Activated CD4-positive, alpha-beta T cell treated with anti-CD3 and anti-CD28 coated beads for 36 hours (primary cell): ENCODE measurements at places on chromosomes 7 and 10. TPM values are rescaled to one million over a fixed set of nuclear protein-coding genes. Genes with fewer than 3 reads are reported as not detected.

- no peak overlapping the region for H3K27ac ChIP-seq
- H3K27me3 ChIP-seq, result no peaks in the 10 kb centered on the region
Observed at GRCh38 chr10:33074443-33074842, 116.4 kb upstream of the ITGB1 start.

DNA sequence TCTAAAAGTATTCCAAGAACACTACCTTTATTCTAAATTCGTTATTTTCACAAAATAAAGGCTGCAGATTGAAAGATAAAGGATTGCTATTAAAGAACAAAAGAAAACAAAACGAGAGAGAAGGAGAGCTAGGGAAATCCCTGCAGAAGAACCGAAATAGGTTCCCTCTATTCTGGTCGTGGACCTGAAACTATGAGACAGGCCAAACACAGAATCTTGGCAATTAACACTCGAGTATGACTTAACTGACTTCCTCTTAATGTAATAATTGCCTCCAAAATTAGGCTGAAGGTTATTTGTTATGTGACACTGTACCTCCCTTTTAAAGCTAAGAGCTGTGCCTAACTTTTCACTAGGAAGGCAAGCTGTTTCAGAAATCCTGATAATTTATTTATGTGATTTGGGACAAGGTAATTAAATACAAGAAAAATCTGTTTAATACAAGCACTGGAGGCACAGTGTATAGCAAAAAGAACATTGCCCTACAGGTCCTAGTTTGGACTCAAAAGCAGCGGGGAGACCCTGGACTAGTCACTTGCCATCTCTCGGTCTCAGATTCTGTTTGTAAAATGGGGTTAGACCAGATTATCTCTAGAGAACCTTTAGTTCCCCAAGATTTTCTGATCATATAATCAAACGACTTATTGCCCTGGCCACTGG lies 11.6 kb downstream of the NAMPT start:
- no peak for DNase-seq
- H3K4me1 ChIP-seq, result peaks cover 36% of the 10 kb centered on the region
- peaks cover 79% of the 10 kb centered on the region for H3K36me3 ChIP-seq
- peak overlapping the region; percentile 31 for H3K27ac ChIP-seq
- no peak overlapping the region for H3K4me3 ChIP-seq

DNA sequence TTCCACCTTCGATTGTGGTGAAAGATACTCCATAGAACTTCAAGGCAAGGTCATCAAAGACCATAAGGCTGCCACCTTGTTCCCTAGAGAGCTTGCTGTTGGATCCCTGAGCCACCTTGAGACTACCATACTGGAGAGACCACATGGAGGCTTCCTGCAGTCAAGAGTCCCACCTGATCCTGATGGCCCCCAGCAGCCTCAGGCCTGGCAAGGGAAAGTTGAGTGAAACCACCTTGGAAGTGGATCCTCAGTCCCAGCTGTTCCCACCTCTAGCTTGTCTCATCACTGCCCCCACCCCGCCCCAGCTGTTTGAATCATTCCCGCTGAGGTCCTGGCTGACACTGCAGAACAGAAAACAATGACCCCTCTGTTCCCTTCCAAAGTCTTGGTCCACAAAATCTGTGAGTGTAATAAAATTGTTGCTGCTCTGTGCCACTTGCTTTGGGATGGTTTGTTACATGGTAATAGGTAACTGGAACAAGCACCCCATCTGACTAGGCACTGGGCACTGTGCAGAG lies 32.0 kb downstream of the PRLHR start:
- no peak for DNase-seq
- no peak overlapping the region for H3K27ac ChIP-seq
- no peak overlapping the region for H3K4me3 ChIP-seq
- peaks cover 6% of the 10 kb centered on the region for H3K27me3 ChIP-seq

GRCh38 chr10:24453404-24453830 lies 244.5 kb downstream of the KIAA1217 start:
- H3K36me3 ChIP-seq, result no peaks in the 10 kb centered on the region
- peaks cover 39% of the 10 kb centered on the region for H3K27me3 ChIP-seq
- H3K4me3 ChIP-seq, result no peak overlapping the region
- peaks cover 12% of the 10 kb centered on the region for H3K4me1 ChIP-seq
- no peak overlapping the region for H3K27ac ChIP-seq

The SPDYE2 gene
- total RNA-seq, result not detected

GRCh38 chr7:2097492-2097891 lies 135.3 kb downstream of the MAD1L1 start:
- H3K36me3 ChIP-seq, result peaks cover 2% of the 10 kb centered on the region
- DNase-seq, result no peak
- H3K27ac ChIP-seq, result no peak overlapping the region

DNA sequence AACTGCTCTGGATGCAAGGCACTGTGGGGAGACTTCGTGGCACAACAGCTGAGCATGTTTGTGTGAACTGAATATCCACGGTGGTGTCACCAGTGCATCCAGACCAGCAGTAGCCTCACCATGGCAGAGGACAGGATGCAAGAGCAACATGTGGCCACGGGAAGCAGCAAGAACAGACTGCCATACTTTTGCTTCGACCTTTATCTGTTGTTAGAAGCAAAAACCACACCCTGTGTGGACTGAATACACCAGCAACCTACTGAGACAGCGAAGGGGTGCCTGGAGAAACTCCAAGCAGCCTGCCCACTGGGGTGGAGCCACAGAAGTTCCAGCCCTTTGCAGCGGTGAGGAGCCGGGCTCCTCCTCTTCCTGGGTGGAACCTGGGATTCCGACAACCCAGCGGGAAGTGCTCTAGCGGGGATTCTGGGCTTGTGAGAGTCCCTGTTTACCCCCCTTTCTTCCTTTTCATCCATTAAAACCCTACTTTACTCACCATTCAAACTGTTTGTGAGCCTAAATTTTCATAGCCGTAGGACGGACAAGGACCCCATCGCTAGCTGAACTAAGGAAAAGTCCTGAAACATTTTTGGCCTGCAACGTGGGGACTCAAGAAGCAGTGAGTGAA lies 584.9 kb downstream of the GRM8 start:
- H3K36me3 ChIP-seq, result no peaks in the 10 kb centered on the region
- no peak overlapping the region for H3K27ac ChIP-seq
- no peak for DNase-seq
- no peaks in the 10 kb centered on the region for H3K4me1 ChIP-seq
- H3K27me3 ChIP-seq, result no peaks in the 10 kb centered on the region

- H3K4me1 ChIP-seq, result no peaks in the 10 kb centered on the region
- peaks cover 32% of the 10 kb centered on the region for H3K36me3 ChIP-seq
- DNase-seq, result no peak
- no peak overlapping the region for H3K27ac ChIP-seq
- H3K27me3 ChIP-seq, result no peaks in the 10 kb centered on the region
Observed at GRCh38 chr10:60175441-60175971, 214.2 kb downstream of the ANK3 start.

DNA sequence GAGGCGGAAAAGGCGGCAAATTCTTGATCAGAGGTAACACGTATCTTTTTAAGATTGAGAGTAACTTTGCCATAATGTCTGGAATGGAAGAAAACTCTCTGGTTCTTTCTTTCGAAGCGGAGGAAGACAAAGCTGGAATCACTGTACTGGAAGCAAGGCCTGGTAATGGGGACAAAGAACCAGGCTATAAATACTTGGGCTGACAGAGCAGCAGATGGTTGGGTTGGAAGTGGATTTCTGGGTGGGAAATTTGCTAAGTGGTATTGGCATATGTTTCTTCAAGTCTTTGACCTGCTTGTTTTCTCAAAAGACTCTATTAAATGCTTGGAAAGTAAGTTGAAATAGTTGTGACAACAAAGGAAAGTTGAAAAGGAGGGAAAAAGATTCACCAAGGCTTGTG lies 87.3 kb upstream of the SFMBT2 start:
- H3K4me1 ChIP-seq, result peaks cover 18% of the 10 kb centered on the region
- no peak overlapping the region for H3K4me3 ChIP-seq
- no peaks in the 10 kb centered on the region for H3K27me3 ChIP-seq
- H3K36me3 ChIP-seq, result no peaks in the 10 kb centered on the region

- peak within 1 kb of the TSS; percentile 88 for H3K27ac ChIP-seq
- peaks cover 21% of the 10 kb centered on the region for H3K27me3 ChIP-seq
- H3K4me1 ChIP-seq, result peaks cover 11% of the 10 kb centered on the region
- H3K4me3 ChIP-seq, result peak within 1 kb of the TSS; percentile 79
- H3K36me3 ChIP-seq, result no peaks in the 10 kb centered on the region
Observed at GRCh38 chr10:97713339-97713825, at the start of gene MARVELD1. MARVELD1 (plus strand) TSS chr10:97713730; CDS start chr10:97713877, 147 bp downstream.

DNA sequence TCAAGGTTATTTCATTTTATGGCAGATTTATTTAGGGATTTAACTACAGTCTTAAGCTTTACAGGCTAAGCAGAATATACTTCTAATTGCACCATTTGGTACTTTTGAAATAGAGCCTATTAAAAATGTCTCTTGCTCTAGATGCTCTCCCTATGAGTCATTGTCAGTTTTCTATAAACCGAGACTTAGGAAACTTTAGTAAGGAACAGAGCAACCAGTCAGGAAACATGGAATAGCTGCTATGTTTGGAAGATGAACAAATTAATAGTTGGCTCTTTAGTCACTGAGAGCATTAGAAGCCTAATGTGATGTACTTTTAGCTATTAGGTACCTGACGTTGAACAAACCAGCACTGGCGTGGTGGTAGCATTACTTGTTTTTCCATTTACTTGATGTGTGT lies 35.3 kb downstream of the INPP5F start:
- H3K36me3 ChIP-seq, result peaks cover 4% of the 10 kb centered on the region
- no peaks in the 10 kb centered on the region for H3K27me3 ChIP-seq
- H3K27ac ChIP-seq, result no peak overlapping the region
- no peak for DNase-seq
- peaks cover 8% of the 10 kb centered on the region for H3K4me1 ChIP-seq

The GCK gene
- total RNA-seq, result 1.3 TPM

The CTAGE4 gene
- 1.2 TPM for total RNA-seq

GRCh38 chr10:1530871-1531517 lies 206.3 kb downstream of the ADARB2 start:
- no peak for DNase-seq
- H3K4me3 ChIP-seq, result no peak overlapping the region
- no peaks in the 10 kb centered on the region for H3K36me3 ChIP-seq
- peaks cover 11% of the 10 kb centered on the region for H3K27me3 ChIP-seq

DNA sequence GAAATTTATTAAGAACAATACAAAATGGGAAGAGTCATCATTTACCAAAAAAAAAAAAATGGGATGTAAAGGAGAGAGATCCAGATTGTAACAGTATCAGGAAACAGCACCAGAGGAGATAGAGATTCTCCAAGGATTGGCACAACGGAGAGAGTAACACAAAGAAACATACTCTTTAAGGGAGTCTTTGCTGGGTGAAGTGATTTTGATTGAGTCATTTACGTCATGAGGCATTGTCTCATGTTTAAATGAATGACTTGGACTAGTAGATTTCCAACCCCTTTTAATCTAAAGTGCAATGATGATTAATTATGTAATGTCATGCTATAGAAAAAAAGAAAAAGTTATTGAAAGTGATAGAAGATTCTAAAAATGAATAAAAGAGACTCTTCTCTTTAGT lies 68.8 kb downstream of the ITGB8 start:
- no peak for DNase-seq
- H3K27ac ChIP-seq, result no peak overlapping the region
- H3K27me3 ChIP-seq, result no peaks in the 10 kb centered on the region
- no peaks in the 10 kb centered on the region for H3K36me3 ChIP-seq
- no peaks in the 10 kb centered on the region for H3K4me1 ChIP-seq

The NEUROD6 gene
- total RNA-seq, result not detected

GRCh38 chr7:130945411-130945811 lies 211.4 kb upstream of the KLF14 start:
- DNase-seq, result no peak
- peak overlapping the region; percentile 88 for H3K27ac ChIP-seq
- H3K36me3 ChIP-seq, result peaks cover 77% of the 10 kb centered on the region
- peak overlapping the region; percentile 58 for H3K4me3 ChIP-seq

DNA sequence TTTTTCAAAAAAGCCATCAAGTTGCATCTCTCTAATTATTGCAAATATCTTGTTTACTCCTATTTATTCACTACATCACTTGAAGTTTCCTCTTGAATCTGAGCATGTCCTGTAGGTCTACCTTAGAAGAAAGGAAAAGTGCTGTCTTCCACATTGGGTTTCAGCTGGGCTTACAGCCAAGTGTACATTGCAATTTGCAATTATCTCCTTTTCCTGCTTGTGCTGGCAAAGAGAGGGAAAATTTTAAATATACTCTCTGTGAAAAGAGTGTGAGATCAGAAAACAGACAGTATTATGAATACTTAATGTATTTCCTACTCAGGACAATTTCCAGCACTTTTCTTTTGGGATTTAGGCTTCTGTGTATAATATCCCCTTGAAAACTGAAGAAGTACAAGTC lies 839.7 kb downstream of the CNTNAP2 start:
- no peaks in the 10 kb centered on the region for H3K36me3 ChIP-seq
- no peaks in the 10 kb centered on the region for H3K27me3 ChIP-seq
- DNase-seq, result no peak
- no peaks in the 10 kb centered on the region for H3K4me1 ChIP-seq
- no peak overlapping the region for H3K4me3 ChIP-seq

GRCh38 chr10:34058845-34059614 lies 724.6 kb upstream of the NRP1 start:
- peaks cover 2% of the 10 kb centered on the region for H3K27me3 ChIP-seq
- peaks cover 2% of the 10 kb centered on the region for H3K36me3 ChIP-seq
- no peaks in the 10 kb centered on the region for H3K4me1 ChIP-seq
- H3K27ac ChIP-seq, result no peak overlapping the region
- no peak for DNase-seq

- no peak overlapping the region for H3K27ac ChIP-seq
- no peak for DNase-seq
- no peak overlapping the region for H3K4me3 ChIP-seq
- H3K27me3 ChIP-seq, result no peaks in the 10 kb centered on the region
- no peaks in the 10 kb centered on the region for H3K36me3 ChIP-seq
- H3K4me1 ChIP-seq, result no peaks in the 10 kb centered on the region
Observed at GRCh38 chr7:45969940-45970339, 48.9 kb upstream of the IGFBP3 start.

GRCh38 chr7:65938336-65938895 lies 43.6 kb downstream of the GUSB start:
- peaks cover 2% of the 10 kb centered on the region for H3K4me1 ChIP-seq
- H3K4me3 ChIP-seq, result no peak overlapping the region
- H3K36me3 ChIP-seq, result peaks cover 29% of the 10 kb centered on the region

DNA sequence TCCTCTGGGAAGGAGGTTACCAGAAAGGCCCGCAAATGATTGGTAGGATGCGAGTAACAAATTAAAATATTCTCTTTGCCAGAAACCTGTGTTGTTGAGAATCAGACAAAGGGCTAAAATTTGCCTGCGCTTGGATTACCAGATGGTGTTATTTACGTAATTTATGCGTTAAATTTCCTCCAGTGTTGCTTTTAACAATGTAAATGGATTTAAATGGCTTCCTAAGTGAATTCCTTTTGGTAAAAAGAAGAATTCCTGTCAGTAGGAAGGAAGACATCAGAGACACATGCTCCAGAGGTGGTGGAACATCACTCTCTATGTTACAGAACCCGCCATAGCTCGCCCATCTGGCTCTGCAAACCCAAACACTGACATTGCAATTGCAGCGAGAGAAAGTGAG lies 520.6 kb downstream of the GALNT17 start:
- no peaks in the 10 kb centered on the region for H3K36me3 ChIP-seq
- no peak overlapping the region for H3K27ac ChIP-seq
- H3K4me1 ChIP-seq, result no peaks in the 10 kb centered on the region
- no peak for DNase-seq
- no peak overlapping the region for H3K4me3 ChIP-seq

GRCh38 chr10:33453081-33454025 lies 118.9 kb upstream of the NRP1 start:
- no peak overlapping the region for H3K27ac ChIP-seq
- peaks cover 11% of the 10 kb centered on the region for H3K27me3 ChIP-seq
- H3K4me1 ChIP-seq, result no peaks in the 10 kb centered on the region
- H3K36me3 ChIP-seq, result no peaks in the 10 kb centered on the region
- no peak for DNase-seq
- no peak overlapping the region for H3K4me3 ChIP-seq

The CYREN gene
- 32.6 TPM for total RNA-seq
